Fibroblast of skin of left quadriceps (primary cell): ENCODE measurements at places on chromosomes 16 and 17.

DNA sequence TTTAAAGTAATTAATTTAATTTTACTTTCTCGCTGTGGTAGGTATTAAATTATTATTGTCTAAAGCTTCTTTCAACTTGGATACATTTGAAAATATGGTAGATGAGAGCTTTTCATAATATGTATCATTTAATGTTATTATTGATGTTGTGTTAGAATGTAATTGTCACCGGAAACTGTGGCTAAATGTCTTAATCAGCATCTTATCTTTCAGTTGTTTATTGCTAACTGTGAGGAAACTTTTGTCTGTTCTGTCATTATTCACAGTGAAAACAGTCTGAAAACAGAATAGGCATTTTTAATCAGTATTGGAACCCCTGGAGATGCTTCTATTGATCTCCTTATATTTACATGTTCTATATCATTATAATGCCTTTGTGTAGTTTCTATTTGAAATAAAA is 120.7 kb downstream of the STXBP4 start:
- no peak for DNase-seq

DNA sequence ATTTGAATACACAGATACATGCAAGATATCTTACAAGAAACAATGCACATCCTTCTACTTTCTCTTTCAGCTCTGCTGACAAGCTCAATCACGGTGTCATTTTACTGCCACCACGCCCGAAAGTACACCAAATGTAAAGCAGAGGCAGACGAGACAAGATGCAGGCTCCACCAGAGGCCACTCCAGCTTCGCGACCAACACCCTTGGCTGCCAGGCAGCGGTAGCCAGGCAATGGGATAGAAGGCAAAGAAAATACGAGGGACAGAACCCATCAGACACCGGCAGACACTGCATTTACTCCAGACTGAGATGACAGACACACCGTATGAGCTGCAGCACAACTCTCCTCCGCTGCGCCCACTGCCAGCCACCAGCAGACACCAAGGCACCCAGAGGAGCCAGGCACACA is 41.0 kb downstream of the USP22 start:
- DNase-seq: no peak

- no peak for DNase-seq
These were observed 957 bp downstream of the OXLD1 start for GRCh38 chr17:81665205-81666091.

- DNase-seq: no peak
These were observed 110.6 kb downstream of the PRKCA start for GRCh38 chr17:66412857-66413558.

DNA sequence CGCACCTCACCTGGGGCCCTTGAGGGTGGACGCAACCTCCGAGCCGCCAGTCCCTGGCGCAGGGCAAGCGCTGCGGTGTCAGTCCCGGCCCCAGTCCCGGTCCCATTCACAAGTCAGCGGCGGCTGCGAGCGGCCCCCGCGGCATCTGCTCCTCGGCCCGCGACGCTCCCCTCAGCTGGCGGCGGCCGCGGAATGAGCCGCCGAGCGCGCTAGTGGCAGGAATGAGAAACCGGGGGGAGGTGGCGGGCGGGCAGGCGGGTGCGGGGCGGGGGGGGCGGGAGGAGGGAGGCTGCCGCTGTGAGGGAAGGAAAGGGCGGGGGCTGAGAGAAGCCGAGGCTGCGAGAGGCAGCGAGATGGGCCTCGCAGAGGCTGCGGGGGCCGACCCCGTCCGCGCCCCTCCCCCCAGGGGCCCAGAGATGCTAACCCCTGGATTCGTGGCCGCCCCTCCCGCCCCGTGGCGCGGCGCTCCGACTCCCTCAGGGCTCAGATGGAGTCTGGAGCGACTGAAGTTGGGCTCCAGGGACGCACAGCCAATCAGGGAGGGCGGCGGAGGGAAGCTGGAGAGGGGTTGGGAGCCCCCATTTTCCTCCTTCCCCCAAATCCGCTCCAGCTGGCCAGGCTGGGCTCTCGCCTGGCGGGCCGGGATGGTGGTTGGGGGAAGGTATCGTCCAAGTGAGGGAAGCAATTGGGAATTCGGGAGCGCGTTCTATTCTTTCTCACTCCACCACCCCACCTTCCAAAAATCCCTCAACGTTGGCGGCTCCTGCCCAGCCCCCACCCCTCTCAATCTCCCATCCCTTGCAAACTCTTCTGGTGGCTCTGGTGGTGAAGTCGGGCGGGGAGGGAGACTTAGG is at the start of gene CDH11:
CDH11 (minus strand) TSS at position 194 of the 854 bp plus-strand sequence. CDS start 117,194 bp downstream, outside the sequence.
- peak; percentile 95 for DNase-seq

DNA sequence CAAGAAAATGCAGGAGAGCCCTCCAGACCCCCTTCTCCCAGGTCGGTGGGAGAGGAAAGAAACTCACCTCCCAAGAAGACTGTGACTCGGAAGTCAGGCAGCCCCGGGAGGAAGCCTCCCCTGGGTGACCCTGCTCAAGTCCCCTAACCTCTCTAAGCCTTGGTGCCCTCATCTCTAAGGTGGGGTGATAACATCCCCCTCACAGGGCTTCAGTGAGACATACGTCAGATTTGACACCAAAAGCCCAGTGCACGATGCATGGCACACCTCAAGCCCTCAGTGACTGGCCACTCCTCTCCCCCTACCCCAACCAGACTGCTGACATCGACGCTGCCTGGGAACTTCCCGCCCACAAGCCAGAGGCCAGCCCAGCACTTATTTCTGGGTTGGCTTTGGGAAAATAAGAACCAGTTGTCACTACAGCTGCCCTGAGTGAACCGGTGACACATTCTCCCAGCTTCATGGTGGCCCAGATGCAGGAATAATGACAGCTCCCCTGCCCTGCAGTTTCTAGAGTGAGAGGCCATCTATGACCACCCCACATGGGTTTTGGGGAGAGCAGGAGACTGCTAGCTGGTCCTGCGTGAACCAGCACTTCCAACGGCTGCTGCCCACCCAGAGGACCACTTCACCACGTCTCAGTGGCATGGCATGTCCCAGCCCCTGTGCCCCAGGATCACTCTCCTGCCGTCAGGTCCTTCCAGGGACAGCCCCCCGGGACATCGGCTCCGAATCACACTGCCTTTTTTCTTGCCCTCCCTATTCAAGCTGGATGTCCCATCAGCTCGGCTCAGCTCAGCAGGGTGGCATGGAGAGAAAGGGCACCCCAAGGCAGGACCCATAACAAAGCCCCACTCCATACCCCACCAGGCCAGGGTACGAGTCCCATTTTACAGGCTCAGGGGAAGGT is 9.5 kb downstream of the KNOP1 start:
- no peak for DNase-seq

- no peak for DNase-seq
These were observed 556.1 kb downstream of the WWOX start for GRCh38 chr16:78655331-78656113.
